HCT116 (cell line): ENCODE measurements at places on chromosomes 4 and X. TPM values are rescaled to one million over a fixed set of nuclear protein-coding genes. Genes with fewer than 3 reads are reported as not detected.

The MAGEB4 gene
- total RNA-seq = not detected

The ASB12 gene
- not detected for total RNA-seq

The STK26 gene
- total RNA-seq = 30.5 TPM

The PDE5A gene
- 5.0 TPM for total RNA-seq

The NEUROG2 gene
- total RNA-seq = 0.12 TPM

The GYPA gene
- not detected for total RNA-seq

The SOX3 gene
- not detected for total RNA-seq

The RHOXF1 gene
- total RNA-seq = 0.52 TPM

The ZNF718 gene
- 0.07 TPM for total RNA-seq

The SPIN3 gene
- total RNA-seq = 13.8 TPM

The SCML2 gene
- total RNA-seq = 5.2 TPM

The MAGEE2 gene
- total RNA-seq = not detected

The HERC3 gene
- 10.8 TPM for total RNA-seq

The CPLX1 gene
- 14.5 TPM for total RNA-seq

The HS3ST1 gene
- total RNA-seq = 134 TPM

The TXK gene
- total RNA-seq = 1.7 TPM

The FAT1 gene
- total RNA-seq = 676 TPM

The SYP gene
- total RNA-seq = 1.2 TPM

The TMEM31 gene
- total RNA-seq = not detected

The CLCN4 gene
- total RNA-seq = 3.1 TPM

The SAGE1 gene
- not detected for total RNA-seq

The IBSP gene
- not detected for total RNA-seq

The FAM236B gene
- not detected for total RNA-seq

The NXF2B gene
- not detected for total RNA-seq

The MAGEB1 gene
- 0.69 TPM for total RNA-seq

The PRRG3 gene
- total RNA-seq = not detected

The STK32B gene
- total RNA-seq = not detected

The BEX1 gene
- not detected for total RNA-seq

The TTC29 gene
- total RNA-seq = not detected

The SSX2B gene
- 0.42 TPM for total RNA-seq

The CNGA1 gene
- 2.1 TPM for total RNA-seq

The USP26 gene
- total RNA-seq = not detected

The PHEX gene
- 0.27 TPM for total RNA-seq

The ELOVL6 gene
- total RNA-seq = 38.7 TPM

The C4orf36 gene
- 1.8 TPM for total RNA-seq

The FAM9C gene
- total RNA-seq = not detected

The XPNPEP2 gene
- total RNA-seq = not detected

The SPANXC gene
- not detected for total RNA-seq

The PITX2 gene
- 8.3 TPM for total RNA-seq

The KCNE5 gene
- not detected for total RNA-seq

The UBL4A gene
- 37.4 TPM for total RNA-seq

The CLCN5 gene
- 6.1 TPM for total RNA-seq
